C1 segment of cervical spinal cord (tissue), 14 donors: ENCODE measurements at places on chromosomes 3 and 15.

DNA sequence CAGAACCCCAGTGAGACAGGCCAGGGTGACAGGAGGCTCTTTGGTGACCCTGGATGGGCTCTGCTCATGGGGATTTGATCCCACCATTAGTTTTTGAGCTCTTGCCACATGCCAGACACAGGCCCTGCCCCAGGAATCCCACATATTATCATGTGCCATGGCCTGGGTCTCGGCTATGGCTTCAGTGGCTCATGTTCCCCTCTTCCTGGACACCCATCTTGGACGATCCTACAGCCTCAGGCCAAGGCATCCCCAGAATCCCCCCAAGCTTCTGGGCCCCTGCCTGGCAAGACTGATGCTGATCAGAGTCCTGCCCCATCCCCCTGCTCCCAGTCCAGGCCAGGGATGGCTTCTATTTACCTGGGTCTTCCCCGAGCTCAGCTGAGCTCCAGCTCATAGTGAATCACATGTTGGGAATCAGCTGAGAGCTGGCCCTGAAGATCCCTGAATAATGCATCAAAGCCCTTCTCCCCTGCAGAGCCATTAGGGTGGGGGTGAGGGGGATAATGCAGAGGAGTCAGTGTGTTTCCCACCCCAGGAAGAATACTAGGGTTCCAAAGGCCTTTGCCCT is 50.9 kb upstream of the CHRNB4 start:
- DNase-seq = no peak

- DNase-seq = no peak
These were observed 134.2 kb upstream of the LPP start for GRCh38 chr3:188019727-188020126.

- DNase-seq = no peak
These were observed 25.8 kb downstream of the TMEM45A start for GRCh38 chr3:100518244-100518643.

- no peak for DNase-seq
These were observed 553.1 kb upstream of the CBLB start for GRCh38 chr3:106421909-106422308.

DNA sequence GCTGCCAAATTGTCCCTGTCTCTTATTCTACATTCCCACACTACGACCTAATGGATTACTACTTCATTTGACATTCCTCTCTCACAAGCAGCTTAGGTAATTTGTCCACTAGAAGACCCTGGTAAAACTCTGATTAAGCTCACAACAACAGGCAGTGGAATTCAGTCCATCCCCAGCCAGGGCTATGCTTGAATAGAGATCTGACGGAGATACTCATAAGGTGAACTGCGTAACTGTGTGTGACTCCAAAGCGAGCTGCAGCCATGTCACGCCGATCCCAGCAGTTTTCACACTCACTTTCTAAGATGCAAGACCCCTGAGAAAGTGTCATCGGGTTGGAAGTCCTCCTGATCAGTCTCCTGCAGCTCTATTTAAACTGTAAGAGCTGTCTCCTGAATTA is 25.7 kb upstream of the ROBO2 start:
- no peak for DNase-seq

DNA sequence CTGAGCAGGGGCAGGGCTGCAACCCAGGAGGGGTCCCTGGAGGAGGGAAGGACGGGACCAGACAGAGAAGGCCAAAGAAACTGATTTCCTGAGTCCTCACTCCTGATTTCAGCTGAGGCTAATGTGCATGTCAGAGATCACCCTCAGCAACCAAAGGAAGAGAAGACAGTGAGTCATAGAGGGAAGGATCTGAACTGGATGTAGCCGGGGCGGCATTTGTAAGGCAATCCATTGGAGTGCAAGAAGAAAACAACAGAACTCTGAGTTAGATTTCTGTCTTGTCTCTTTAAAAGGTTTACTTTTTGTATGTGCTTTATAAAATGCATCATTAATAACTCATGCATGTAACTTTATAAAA is 105.3 kb upstream of the AGBL1 start:
- no peak for DNase-seq

DNA sequence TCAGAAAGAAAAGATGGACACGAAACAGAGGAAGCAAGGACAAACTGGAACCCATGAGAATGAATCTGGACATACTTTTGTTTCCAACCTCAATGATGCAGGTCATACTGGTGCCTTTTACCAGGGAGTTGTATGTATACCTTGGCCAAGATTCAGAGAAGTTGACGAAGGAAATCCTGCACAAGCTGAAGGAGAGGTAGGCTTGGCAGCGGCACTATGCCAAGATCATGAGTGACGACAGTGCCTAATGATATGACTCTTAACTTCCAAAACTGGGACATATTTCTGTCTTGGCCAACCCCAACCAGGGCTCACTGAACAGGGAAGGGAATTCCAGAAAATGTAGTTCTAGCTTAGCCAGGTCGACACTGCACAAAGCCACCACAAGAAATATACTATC is 149.2 kb upstream of the SLCO3A1 start:
- no peak for DNase-seq

DNA sequence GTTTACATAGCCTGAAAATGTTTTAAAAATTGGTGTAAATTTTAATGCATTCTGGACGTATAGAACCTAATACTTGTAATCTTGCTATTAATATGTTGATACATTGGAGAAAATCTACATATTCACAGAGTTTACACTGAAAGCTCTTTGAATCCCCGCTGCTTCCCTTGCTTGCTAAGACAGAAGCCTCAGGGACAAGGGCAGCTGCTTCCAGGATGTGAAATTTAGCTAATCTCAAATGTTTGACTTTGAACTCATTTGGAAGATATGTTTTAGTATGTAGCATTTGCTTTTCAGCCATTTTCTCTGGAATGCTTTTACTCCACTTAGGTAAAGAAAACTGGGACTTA is 172.0 kb downstream of the RBMS3 start:
- DNase-seq = no peak

- DNase-seq = no peak
These were observed 1.5 kb upstream of the ARHGAP31 start for GRCh38 chr3:119292666-119293065.

DNA sequence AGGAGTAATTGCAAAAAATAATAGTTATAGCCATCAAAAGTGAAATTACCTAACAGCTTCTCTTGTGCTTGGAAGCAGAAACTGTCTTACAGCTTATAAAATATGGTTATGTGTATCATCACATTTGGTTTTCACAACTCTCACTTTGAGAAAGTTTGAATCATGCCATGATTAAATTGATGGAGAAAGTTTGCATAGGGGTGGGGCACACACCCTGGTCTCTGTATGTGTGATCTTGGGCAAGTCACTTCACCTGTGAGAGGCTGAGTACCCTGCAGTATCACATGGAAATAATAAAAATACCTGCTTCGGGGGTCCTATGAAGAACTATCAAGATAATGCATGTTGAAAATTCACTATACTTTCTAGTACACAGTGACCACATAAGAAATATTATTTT is 471.4 kb downstream of the RAP2B start:
- DNase-seq = no peak

DNA sequence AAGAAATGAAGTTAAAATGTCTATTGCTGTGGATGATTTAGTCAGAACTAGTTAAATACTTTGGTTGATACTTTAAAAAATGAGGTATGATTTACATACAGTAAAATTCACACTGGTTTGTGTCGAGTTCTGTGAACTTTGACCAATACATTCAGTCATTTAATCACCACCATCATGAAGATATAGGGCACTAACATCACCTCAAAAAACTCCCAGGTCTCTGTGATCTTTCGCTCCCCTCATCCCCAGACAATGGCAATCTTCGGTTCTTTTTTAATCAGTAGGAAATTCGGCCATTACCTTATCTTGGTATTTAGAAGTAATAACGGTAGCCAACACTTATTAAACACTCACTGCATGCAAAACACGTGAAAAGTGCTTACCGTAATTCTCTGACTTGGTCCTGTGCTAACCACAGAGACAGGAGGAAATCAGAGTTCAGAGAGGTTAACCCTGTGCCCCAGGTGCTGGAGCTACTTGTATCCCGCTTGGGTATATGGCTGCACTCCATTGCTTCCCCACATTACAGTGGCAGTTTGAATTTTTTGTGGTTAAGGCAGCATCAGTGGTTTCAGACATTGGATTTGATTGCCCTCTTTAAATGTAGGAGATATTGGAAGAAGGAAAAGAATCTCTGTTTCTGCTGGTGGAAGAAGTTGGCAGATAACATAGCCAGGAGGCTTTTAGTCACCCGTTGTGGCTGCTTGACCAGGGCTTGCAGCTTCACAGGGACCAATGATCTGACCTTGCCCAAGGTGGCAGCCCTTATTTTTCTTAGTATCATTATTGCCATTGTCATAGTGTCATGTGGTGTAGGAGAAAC is 4.2 kb downstream of the PLCL2 start:
- DNase-seq = no peak

DNA sequence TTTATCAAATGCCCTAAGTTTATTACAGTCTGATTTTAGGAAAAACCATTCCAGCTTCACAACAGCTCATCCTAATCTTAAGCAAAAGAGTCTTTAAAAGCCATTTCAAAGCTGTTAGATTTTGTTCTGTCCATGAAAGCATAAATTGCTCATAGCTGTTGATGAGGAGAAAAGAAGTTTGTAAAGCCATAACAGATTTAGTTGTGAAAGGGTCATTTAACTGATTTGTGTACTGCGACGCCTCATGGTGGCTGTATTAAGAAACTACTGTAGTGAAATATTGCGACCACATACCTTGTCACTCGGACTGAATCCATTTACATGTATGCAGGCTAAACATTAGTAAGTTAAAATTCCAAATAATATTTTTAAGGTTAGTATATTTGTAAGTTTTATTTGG is 20.9 kb downstream of the BBX start:
- no peak for DNase-seq

GRCh38 chr3:33050071-33050653 is 46.8 kb downstream of the GLB1 start:
- DNase-seq = no peak

DNA sequence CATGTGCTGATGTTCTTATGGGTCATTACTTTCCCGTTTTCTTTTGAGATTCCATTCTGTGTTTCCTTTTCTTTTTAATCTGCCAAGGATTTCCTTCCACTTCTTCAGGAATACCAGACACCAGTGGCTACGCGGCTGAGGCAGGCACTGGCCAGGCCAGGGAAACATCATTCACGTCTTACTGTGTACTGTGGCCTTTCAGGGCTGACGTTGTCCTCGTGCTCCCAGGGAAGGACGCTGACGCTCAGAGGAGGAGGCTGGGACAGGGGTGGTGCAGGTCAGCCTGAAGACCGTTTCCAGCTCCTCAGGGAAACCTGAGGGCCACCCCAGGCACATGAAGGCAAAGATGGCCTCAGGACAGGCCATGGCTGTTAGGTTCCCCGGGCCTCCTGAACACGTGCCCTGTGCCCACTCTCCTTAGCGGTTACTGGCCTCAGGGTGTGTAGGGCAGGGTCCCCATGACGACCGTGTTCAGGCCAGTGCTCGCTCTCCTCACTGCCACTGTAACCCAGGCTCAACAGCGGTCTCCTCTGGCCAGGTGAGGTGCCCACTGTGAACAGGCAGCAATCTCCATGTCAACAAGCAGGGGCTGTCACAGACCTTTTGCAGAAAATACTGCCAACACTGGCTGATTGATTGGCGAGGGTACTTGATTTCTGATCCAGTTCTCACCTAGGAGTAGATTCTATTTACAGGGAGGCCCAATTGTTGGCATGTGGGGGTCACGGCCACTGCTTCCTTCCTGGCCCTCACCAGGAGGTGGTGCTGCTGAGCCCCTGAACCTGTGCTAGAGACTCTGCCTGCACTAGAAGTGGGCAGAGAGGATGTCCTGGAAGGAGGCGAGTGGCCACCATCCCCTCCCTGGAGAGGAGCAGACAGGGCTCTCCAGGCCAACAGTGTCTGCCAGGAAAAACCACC is 169.5 kb downstream of the ATP10A start:
- DNase-seq = no peak

- no peak for DNase-seq
These were observed 169.9 kb downstream of the AKAP13 start for GRCh38 chr15:85550283-85550682.

DNA sequence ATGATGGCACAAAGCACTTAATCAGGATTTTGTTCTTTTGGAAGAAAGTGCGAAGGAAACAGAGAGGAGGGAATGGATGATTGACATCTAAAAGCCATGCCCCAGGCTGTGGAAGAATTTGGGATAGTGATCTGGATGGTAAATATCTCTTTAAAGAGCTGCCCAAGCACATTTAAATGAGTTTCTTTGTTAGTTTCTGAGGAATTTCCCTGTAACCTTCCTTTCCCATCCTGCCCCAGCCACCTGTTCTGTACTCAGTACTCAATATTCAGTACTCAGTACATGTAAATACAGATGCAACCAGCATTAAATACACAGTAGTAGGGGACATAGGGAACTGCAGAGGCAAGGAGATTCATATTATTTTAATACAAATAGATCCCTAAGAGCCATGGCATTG is 7.8 kb upstream of the CORO2B start:
- no peak for DNase-seq

DNA sequence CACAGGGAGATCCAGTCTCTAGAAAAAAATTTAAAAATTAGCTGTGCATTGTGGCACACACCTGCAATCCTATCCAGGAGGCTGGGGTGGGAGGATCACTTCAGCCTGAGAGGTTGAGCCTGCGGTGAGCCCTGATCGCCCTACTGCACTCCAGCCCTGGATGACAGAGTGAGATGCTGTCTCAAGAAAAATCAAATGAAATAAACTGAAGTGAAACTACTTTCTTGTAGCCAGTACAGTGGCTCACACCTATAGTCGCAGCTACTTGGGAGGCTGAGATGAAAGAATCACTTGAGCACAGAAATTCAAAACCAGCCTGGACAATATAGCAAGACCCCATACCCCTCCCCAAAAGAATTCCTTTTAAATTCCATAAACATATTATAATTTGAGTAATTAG is 35.4 kb downstream of the SMARCC1 start:
- no peak for DNase-seq

DNA sequence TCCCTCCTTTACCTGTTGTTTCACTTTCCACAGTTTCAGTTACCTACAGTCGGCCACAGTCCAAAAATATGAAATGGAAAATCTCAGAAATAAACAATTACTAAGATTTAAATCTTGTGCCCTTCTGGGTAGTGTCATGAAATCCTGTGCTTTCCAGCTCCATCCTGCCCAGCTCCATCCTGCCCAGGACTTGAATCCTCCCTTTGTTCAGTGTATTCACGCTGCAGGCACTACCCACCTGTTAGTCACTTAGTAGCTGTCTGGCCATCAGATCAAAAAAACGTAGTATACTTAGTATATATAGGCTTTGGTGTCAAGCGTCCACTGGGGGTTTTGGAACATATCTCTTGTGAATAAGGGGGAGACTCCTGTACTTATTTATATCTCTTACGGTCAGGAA is 329.0 kb upstream of the SEMA6D start:
- no peak for DNase-seq

DNA sequence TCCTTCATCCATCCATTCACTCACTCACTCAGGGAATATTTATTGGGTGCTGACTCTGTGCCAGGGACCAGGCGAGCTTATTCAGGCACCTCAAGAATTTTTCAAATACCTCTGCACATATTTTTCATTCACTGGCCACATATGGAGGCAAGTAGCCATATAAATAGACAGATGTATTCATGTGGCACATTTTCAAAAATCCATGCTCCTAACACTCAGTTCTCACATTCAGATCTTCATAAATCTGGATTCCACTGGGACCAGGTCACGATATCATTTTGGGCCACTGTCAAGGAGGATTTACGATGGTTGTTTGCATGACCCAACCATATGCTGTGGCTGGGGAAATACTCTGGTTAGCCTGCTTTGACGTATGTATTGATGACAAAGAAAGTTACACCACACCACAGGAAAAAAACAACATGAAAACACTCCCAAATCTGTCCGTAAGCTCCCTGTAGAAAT is 241.8 kb upstream of the LRTM1 start:
- no peak for DNase-seq
